ENCODE measurements at places on chromosomes 3 and 15.

GRCh38 chr3:110758208-110758607 lies 313.4 kb upstream of the NECTIN3 start:
- DNase-seq = no peak

- no peak for DNase-seq
Measured at GRCh38 chr3:66128623-66129022, 89.9 kb upstream of the MAGI1 start.

- no peak for DNase-seq
Measured at GRCh38 chr3:30142946-30143345, 463.5 kb upstream of the TGFBR2 start.

- DNase-seq = no peak
Measured at GRCh38 chr3:111314181-111314873, 227.7 kb upstream of the CD96 start.

GRCh38 chr3:136860541-136860940 lies 1.5 kb upstream of the NCK1 start:
- no peak for DNase-seq

DNA sequence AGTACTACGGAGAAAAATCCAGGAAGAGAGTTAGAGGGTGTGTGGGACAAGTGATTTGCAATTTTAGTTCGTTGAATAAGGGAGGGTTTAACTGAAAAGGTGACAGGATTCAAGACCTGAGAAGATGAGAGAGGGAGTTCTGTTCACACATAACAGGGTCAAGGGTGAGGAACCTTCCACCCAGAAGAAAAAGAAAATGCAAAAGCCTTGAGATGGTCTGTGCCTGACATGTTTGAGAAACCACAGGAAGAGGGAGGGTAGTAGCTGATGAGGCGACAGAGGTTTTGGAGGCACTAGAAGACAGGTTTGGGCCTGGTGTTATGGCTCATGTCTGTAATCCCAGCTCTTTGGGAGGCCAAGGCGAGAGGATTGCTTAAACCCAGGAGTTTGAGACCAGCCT lies 591 bp upstream of the SLC25A20 start:
- no peak for DNase-seq

DNA sequence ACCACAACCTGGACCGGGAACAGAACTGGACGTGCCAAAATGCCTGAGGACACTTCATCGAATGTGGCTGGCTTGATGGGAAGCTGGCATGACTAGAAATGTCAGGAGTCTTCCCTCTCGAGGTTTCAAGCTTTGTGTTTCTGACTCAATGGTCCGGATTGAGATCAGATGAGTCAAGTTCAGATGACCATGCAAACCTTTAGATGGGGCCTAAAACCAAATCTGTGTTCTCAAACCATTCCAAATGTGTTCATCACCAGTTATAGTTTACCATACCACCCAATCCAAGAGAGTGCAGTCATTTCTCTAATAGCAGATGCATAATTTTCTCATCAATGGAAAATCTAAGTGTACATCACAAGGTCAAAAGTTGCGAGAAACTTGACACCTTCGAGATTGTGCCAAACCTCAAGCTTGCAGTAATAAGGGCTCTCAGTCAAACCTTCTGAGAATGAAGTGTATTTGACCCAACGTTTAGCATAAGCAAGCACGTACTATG lies 369.1 kb downstream of the RORA start:
- no peak for DNase-seq

DNA sequence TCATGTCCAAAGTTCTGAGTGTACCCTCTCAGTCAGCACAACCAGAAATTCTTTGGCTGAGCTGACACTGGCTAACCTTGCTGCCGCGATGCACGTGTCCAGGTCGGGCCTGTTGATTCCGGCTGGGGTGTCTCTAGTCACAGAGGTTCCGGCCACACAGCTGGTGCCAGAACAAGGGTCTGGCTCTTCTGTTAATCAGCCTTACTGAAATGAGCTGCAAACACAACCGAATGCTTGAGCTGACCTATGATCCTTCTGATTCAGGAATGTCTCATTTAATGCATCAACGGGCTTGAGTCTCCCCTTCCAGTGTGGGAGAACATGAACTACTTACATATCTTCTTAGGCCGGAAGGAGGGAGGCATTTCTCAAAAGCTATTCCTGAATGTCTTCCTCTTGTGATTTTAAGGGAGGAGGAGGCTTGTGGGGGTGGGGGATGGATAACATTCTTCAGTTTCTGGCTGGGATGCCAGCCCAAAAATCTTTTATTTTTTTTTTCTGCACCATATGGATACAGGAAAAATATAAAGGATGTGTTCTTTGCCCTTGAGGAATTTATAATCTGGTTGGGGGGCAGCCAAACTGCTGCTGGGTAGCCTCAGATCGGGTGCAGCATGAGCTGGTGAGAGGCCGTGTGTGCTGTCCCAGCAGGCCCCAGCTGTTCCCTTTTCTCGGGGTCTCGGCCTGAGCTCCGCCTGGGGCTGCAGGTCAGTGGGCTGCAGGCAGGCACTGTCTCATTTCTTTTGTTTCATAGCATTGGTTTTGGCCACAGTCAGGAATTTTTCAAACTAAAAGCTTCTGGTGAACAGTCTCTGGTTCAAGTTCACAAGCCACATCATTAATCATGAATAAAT lies 319.1 kb upstream of the TBL1XR1 start:
- DNase-seq = no peak
